ENCODE measurements at places on chromosomes 13 and 19.

- DNase-seq, result no peak
Measured at GRCh38 chr13:95457294-95457693, 95.2 kb upstream of the CLDN10 start.

DNA sequence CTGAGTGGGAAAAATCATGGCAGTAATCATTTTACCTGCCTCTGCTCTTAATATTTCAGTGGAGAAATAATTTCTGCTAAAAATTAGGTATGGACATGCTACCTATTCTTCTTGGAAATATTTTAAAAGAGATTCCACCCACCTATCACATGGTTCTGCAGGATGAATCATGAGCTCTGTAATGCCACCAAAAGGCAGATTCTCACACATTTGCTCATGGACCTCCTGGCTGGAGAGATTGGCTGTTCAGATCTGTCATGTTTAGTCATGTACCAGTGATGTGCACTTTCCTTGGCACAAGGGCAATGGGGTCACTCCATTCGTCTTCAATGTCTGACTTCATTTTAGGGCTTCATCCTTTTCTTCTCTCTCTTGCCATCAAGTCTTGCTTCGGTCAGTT, 101.8 kb upstream of the MBNL2 start:
- DNase-seq, result no peak

- DNase-seq, result no peak
Measured at GRCh38 chr13:110583178-110583865, 21.8 kb upstream of the RAB20 start.

DNA sequence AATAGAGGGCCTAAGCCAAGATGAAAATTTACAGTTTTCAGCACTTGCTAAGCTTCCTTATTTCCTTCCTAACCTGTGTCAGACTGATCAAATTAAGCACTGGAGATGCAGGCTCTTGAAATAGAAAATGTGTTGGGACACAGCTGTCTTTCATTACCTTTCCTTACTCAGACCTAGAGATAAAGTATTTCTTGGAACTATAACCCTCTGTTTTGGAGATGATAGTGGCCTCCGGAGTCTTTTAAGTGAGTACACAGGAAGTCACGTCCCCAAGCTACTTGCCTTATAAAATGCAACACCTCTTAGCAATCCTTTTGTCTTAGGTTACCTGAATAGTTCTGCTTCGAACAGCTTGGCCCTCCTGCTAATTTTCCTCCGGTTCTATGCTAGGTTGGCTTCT, 12.4 kb upstream of the AKAP11 start:
- DNase-seq, result no peak

- no peak for DNase-seq
Measured at GRCh38 chr19:19131989-19132388, 6.3 kb downstream of the TMEM161A start.

DNA sequence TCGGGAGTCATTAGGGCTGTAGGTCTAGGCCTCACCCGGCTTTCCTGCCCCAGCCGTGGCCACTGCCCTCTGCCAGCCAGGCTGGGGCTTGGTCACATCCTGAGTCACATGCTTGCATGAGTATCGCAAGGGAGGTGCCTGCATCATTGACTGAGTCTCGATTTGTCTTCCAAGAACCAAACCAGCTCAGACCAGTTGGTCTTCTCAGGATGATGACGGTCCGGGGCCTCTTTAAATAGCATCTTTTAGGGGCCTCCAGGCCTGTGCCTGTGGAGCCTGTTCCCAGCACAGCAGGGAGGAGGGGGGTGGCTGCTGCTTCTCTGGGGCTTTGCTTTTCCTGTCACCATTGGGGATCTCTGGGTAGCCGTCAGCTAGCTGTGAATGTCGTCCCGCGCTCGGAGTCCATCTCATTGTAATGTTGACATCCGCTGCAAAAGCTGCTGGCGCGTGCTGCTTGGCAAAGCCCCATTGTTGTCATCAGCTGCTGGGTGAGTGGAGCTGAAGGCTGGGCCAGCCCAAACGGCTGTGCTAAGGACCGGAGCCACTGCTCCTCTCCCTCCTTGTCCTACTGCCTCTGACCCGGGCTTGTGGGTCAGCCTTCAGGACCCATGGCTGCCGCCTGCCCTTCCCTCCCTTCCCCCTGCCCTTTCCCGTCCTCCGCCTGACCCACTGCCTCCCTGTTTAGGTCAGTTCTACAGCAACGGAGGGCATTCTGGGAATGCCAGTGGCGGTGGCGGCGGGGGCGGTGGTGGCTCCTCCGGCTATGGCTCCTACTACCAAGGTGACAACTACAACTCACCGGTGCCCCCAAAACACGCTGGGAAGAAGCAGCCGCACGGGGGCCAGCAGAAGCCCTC, 14.3 kb upstream of the QTRT1 start:
- DNase-seq, result no peak

- DNase-seq, result peak; percentile 86
Measured at GRCh38 chr19:46373491-46374359, 26.8 kb downstream of the PPP5C start.

GRCh38 chr19:14147797-14148605, 11.6 kb upstream of the ASF1B start:
- DNase-seq, result no peak

DNA sequence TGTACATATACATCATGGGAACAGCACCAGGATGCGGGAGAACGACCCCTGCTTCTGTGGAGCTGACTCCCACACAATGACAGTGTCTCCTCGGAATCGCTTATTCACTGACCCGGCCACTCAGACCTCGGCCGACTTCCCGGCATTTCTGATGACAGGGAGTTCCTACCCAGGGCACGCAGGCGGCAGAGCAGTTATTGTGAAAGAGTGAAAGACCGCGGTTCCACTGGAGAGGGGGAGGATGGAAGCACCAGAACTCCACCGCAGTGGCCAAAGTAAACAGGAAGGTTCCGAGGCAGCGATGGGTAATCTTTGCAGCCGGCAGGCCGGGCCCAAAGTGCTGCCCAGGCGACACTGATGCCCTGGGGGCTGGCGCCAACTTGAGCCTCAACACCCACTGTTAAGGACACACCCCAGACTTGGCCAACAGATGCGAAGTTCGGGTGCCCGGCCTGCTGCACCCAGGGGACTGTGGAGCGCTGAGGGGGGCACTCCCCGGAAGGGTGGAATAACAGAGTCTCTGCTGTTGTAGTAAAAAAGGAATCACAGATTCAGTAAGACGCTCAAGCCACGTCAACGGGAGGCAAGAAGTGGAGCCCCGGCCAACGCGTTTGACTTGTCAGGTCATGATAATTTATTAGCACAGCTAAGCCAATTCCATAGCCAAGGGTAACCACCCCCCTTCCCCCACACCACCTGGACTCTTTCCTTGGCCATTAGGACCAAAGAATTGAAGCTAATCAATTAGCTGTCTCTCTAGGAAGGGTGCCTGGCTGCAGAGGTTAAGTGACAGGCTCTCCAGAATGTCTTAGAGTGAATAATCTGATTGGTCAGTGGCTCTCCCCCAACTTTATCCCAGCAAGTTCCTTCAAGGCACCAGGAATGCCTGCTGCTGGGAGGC, 5.8 kb downstream of the MLLT1 start:
- peak; percentile 89 for DNase-seq

DNA sequence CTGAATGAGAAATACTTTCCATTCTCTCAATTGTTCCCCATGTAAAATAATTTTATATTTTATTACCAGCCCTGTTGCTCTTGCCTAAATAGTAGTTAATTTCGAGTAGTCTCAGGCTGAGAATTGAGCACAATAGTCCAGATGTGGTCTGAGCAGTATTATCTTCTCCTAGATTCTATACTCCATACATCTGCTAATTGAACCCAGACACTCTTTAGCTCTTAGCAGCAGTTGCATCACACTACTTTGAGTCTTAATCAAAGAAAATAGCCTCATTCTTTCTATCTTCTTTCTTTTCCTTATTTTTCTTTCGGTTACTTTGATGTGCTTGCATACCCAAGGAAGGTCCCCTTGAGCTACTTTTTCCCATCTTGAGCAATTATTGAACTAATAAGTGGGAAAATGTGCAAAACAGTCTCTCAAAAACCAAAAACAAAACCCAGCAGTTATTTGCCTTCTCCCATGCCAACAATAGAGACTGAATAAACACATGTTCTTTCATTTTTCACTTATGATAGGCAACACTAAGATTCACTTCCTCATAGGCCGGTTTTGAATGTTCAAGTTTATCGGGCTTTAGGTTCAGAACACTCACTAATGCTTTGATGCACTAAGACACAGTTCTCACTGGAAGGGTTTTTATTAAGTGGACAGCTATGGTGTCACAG, 204.5 kb downstream of the POU4F1 start:
- DNase-seq, result no peak
